Stimulated activated CD8-positive, alpha-beta memory T cell treated with anti-CD3 and anti-CD28 coated beads, Interleukin-4, amount 100 ng/mL, for 1 hour (primary cell): ENCODE measurements at places on chromosomes 5 and 9.
A peak's percentile ranks its signal among the peaks of the same experiment; 100 is the strongest.

DNA sequence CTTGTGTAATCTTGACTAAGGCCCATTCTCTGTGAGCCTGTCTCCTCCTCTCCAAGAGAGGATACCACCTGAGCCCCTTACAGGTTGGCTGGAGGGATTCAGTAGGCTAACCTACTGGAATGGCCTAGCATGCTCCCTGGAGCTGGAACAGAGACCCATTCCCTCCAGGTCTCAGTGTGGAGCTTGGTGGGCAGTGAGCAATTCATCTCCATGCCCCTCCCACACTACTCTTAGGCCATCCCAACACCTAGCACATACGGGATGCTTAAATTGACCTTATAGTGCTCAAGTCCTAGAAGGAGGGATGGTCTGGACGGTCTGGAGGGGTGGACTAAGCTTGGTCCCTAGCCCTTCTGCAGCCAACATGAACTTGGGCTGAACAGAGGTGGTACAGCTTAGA, 75.6 kb downstream of the CRB2 start:
- DNase-seq, result no peak

- DNase-seq, result no peak
These were observed 270.2 kb downstream of the SLF1 start for GRCh38 chr5:94888674-94889073.

DNA sequence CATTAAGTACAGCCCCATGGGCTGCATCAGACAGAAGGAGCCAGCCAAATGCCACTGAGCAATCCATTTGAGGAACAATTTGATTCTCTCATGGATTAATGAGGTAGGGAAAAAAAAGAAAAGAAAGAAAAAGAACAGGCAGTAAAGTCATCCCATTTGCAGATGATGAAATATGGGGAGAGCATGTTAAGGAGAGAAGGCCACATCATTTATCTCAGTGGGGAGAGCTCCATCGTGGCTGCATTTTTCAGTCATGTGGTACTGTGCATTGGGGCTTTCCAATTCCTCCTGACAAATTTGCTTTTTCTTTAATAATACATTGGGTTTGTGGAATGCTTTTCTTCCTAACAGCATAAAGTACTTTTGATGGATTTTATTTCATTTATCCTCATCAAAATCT, 375.2 kb upstream of the TLE4 start:
- DNase-seq, result no peak

GRCh38 chr5:93926831-93927620, 185.6 kb upstream of the POU5F2 start:
- DNase-seq, result no peak

- no peak for DNase-seq
These were observed 814.5 kb downstream of the MTRR start for GRCh38 chr5:8683496-8683895.

GRCh38 chr9:125176636-125177035, 13.0 kb downstream of the PPP6C start:
- DNase-seq, result no peak

DNA sequence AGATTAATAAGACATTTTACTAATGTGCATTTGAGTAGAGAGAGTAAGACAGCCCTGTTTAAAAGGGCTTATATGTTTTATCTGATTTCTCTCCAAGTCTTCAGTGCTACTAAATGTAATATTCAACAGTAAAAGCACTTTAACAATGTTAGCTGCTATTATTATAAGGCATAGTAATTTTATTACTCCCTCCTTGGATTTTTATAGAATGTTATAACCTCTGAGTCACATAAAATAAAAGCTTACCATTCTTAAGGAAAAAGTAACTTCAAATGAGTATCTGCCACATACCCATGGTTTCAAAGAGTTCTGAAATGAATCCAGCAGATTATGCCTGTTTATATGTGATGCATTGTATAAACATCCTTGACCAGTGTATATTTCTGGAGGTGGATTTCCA, 19.0 kb downstream of the SPDL1 start:
- no peak for DNase-seq

DNA sequence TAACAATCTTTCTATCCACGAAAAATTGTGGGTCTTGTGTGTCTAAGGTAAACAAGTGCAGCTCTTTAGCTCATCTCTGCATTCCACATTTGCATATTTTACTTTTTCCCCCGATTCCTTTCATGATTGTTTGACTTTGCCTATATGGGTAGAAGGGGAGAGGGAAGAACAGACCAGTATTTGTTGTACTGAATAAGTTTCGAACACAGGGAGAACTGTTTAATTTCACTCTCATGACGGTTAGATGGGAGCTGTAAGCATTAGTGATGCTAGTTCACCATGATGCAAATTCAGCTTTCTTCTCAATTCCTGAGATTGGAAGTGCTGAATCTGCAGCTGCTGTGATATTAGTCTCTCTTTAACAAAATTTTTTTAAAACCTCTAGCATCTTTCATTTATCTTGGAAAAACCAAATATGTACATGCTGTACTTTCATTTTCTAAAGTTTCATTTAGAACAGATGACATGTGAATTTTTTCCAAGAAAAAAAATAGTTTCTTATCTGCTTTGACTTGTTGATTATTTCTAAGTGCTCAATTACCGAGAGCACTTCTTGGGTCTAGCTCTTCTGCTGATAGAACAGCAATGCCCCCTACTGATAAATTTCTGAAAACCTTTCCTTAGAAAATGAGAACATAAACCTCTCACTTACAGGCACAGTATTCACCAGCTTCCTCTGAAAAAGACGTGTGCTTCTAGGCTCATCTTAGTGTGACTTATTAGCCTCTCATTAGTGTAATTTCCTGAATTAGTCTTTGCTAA, 149.5 kb downstream of the BAAT start:
- DNase-seq, result no peak

- DNase-seq, result no peak
These were observed 218.5 kb downstream of the TLE1 start for GRCh38 chr9:81470864-81471263.

GRCh38 chr9:91187311-91187964, 174.3 kb downstream of the AUH start:
- no peak for DNase-seq

DNA sequence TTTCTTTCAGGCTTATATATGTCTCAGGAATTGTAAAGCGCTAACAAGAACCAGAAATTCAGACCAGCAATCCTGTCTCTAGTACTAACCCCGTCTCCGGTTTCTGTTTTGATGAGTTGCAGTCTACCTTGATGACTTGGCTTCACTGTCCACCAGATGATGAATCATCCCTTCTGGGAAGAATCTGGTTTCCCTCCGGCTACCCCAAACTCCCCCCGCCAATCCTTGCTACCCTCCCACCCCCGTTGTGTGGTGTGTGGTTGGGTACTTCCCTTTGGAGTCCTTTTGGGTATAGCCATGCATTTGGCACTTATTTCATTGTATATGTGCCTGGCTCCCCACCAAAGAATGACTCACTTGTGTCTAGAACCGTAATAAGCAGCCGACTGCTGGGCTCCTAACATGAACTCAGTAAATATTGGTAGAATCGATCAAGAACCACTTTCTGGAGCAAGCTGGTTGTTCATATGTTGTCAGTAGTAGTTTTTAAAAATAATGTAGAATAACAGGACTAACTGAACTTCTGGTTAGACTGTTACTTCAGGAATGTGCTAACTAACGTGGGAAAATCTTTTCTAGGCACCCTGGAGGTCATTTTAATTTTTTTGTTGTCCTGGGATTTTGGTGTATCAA, 8.3 kb upstream of the TGFBI start:
- no peak for DNase-seq

DNA sequence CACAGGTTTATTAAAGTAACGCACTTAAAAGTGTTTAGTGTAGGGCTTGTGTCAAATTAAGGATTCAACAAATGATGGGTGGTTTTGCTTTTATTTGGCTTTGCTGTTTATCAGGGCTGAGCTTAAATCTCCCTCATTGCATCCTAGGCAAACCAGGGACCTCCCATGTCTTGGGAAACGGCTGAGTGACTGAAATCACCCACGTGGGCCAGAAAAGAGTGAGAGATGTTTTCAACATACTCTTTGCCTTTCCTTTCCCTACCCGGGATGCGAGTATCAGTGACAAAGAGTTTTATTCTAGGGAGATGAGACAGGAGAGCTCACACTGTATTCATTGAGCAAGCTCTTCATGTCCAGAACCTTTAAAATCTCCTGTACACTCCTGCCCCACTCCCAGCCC, 23.3 kb downstream of the KCNMB1 start:
- DNase-seq, result no peak

GRCh38 chr5:6633469-6634245, 417 bp downstream of the SRD5A1 start:
- DNase-seq, result no peak

DNA sequence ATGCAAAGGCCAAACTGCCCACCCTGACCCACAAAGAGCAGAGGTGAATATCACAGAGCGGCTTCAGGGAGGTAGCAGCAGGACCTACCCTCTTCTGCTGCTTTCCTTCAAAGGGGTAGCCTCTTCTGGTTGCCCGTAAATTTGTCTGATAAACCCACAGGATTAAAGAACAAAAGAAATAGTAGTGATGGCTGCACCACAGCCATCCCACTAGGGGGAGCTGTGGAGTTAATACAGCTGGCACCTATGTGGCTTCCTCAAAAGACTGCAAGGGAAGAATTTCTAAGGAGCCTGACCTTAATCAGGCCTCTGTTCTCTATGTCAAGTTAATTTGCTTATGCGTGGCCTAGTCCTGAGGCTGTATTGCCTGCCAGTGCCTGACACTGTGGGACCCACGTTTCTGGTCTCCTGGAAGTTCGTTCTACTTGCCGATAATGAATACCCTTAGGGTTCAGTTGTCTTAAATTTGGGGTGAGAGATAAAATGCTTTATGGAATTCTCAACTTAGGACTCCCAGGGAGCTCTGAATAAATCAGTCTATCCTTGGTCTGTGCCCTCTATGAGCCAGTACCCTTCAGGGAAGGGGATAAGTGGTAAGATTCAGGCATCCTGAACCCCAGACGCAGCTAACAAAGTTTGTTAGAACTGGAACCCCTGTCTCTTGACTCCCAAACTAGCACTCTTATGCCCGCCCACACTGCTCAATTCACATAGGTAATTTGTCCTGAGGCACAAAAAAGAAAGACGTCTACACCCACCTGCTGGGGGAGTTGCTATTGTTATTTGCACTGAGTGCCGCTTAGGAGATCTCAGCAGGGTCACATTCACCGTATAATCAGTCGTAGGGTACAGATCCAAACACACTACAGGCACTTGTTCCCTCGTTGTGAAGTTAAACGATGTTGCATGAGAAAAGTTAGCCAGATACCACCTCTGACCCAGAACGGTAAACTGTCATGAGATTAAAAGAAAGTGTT, 77.1 kb downstream of the SUSD1 start:
- peak; percentile 40 for DNase-seq

- DNase-seq, result no peak
These were observed 259.0 kb downstream of the NDUFS4 start for GRCh38 chr5:53819482-53819881.
